Cortex of kidney (tissue), 1 donor: ENCODE measurements at places on chromosomes 13 and 19.

GRCh38 chr13:28753208-28753892 lies 34.6 kb upstream of the SLC46A3 start:
- no peak for DNase-seq

GRCh38 chr19:11191934-11192333 lies 5.4 kb downstream of the KANK2 start:
- no peak for DNase-seq

DNA sequence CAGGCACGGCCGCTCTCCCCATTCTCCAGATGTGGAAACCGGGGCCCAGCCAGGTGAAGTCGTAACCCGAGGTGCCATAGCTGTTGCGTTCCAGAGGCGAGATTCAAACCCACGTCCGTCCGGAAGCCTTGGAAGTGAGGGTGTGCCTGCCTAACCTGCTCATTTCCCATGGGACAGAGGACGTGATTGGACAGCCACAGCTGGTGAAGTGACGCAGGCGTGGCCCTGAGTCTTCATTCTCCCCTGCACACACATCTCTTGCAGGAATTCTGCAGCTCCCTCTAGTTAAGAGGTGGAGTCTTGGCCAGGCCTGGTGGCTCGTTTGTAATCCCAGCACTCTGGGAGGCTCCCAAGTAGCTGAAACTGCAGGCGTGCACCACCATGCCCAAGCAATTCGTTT lies 16.8 kb downstream of the MEIS3 start:
- no peak for DNase-seq

DNA sequence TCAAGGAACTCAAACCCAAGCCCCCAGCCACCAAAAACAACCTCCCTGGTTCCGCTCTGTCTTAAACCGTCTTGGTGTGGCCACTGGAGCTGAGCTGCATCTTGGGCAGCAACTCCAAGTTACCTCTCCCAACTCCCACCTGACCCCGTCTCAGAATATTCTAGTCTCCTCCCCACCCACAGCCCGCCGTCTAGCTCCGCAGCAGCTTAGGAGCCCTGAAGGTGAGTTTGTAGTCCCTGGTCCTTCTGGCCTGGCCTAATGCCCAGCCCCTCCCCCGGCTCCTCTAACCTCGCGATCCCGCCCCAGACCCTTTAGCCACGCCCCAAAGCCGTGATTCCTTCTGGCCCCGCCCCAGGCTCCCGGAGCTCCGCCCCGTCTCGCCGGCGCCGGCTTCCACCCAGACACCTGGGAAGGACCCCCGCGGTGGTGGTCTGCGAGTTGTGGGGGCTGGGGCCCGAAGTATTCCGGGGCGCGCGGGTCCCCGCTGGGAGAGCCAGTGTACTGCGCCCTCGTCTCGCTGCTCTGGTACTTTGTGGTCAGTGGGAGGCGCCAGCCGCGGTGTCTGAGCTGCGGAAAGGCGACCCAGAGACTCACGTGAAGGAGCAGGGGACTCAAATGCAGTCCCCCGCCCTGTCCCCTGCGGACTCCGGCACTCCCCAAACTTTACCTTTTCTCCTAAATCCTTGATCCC lies 2.5 kb upstream of the LHB start:
- no peak for DNase-seq

- no peak for DNase-seq
Measured at GRCh38 chr19:17555929-17556813, 722 bp downstream of the COLGALT1 start.

- DNase-seq: no peak
Measured at GRCh38 chr13:70043685-70044084, 63.9 kb upstream of the ATXN8OS start.

DNA sequence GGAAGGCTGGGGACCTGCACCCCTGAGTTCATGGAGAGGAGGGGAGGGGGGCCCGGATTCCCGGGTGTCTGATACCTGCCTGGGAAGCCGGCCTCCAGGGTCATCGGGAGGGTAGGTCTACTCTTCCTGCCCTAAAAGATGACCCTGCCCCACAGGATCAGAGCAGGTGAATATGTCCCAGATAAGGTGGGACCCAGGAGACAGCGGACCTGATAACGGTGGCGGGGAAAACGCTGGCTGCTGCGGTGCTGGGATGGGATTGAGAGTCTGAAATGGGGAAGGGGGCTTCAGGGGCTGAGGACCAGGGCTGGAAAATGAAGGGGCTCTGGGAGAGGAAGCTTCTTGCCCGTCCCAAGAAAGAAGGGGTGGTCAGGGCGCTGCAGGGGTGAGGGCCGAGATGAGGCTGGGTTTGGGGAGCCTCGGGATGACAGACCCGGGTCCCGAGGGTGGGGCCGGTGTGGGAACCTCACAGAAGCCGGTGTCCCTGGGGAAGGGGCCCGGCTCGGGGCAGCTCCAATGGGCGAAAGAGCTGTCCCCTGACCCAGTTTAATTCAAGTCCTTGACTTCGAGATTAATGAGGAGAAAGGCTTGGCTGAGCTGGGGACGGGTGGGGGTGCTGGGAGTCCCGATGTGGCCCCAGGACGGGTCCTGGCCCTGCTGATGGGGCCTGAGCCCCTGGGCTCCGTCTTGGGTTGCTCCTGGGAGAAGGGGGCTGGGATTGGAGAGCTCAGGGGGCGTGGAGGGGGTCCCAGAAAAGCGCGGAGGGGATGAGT lies 823 bp downstream of the TTYH1 start:
- DNase-seq: no peak

GRCh38 chr13:20518660-20519100 lies 7.0 kb downstream of the CRYL1 start:
- DNase-seq: no peak
